ENCODE measurements at places on chromosomes 2 and 18.

GRCh38 chr2:65382776-65383357 is 49.5 kb downstream of the SPRED2 start:
- DNase-seq = peak; percentile 72

DNA sequence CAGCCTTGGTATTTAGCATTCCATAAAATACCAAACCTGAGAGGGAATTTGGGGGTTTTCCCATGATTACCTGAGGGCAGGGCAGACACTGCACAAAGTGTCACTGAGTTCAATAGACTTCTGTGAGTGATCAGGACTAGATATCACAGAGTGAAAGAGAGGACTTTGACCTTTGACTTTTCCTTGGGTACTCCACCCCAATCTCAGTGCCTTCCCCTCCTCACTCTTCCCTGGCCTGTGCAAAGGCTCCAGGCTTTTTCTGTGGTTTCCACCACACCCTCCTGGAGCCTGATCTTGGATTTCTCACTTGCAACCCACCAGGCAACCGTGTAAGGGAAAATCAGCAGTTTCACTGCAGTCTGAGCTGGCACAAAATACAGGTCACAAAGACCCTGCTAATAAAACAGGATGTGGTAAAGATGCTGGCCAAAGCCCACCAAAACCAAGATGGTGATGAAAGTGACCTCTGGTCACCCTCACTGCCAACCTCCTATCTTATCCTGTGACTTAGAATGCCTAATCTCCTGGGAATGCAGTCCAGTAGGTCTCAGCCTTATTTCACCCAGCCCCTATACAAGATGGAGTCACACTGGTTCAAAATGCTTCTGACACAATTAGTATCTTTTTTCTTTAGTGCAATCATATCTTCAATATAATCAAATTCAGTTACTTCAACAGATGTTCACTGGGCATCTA is 64.0 kb downstream of the BOD1L2 start:
- DNase-seq = no peak

DNA sequence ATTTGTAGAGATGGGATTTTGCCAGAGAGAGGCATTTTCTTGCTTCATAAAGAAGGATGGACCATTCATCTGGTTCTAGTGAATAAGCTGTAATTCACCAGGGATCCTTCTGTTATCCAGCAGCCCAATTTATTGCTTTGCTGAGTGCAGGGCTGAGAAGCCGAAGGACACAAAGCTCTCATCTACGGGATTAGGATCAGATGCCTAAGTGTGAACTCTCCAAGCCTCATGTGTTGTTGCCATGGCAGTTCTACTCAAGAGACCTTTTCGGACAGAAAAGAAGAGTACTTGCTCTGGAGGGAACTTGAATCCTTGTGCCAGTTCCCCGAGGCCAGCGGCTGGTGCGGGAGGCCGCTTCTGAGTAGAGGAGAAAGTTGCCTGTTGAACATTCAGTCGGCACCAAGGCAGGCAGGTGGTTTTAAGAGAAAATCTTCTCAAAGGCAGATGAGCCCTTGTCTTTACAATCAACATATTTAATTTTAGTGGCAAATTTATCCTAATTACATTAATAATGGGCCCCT is 38.4 kb upstream of the MBP start:
- no peak for DNase-seq

- DNase-seq = no peak
Observed at GRCh38 chr2:70887550-70888246, 48.0 kb upstream of the ATP6V1B1 start.

GRCh38 chr2:70247364-70248180 is 856 bp downstream of the TIA1 start:
- peak; percentile 52 for DNase-seq

DNA sequence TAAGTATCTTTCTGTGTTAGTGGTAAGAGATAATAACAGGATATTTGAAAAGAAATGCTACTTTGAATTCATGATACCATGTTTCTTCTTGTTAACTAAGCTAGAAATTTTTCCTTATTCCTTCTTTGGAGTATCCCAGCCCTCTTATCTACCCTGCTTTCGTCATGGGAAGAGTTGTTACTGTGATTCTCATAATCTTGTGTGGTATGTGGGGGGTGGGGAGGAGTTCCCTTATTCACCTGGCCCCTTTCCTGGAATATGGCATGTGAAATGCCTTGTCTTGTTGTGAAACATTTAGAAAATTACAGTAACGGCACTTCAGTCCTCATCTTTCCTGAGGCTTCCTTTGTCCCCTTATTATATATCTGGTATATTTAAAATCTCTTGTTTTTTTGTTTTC is 129.9 kb downstream of the NCOA1 start:
- DNase-seq = no peak

- DNase-seq = no peak
Observed at GRCh38 chr2:48483916-48484315, 46.0 kb upstream of the STON1 start.

- DNase-seq = no peak
Observed at GRCh38 chr2:72993933-72994280, 76.6 kb downstream of the EMX1 start.

- no peak for DNase-seq
Observed at GRCh38 chr2:212242724-212243123, 295.9 kb downstream of the ERBB4 start.

DNA sequence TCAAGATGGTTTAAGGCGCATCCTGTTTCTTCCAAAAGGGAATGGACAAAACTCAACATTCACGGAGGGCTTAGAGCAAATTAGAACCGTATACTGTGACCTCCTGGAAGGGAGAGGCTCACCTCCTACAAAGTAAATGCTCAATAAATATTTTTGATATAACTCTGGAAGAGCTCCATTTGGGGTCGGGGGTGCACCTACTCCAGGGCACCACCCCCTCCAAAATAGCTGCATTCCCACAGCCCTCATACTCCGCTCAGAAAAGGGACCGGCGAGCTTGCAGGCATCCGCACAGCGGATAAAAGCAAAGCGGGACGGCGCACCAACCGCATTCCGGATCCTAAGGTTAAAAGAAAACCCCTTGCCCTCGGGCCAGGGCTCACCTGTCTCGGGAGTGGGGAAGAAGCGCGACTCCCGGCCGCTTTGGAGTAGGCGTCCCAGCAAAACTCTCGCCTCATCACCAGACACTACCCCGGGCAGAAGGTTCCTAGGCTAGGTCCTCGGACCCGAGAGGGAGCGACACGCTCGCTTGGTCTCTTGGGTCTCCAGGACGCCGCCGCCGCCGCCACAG is 378 bp downstream of the WDPCP start:
- DNase-seq = no peak

- DNase-seq = no peak
Observed at GRCh38 chr2:184372484-184372883, 225.8 kb upstream of the ZNF804A start.

GRCh38 chr2:16972276-16972675 is 306.6 kb upstream of the CYRIA start:
- DNase-seq = no peak

GRCh38 chr2:168571061-168571460 is 115.0 kb downstream of the CERS6 start:
- DNase-seq = no peak

GRCh38 chr2:194545978-194546377 is 1111.0 kb upstream of the SLC39A10 start:
- DNase-seq = no peak

Data from CD4-positive, alpha-beta T cell treated with Interleukin-15 for 4 hours (primary cell).